Activated T-cell treated with anti-CD3 and anti-CD28 coated beads, Interleukin-2, amount 50 U/mL, for 72 hours (primary cell): ENCODE measurements at places on chromosomes 2 and 18.

GRCh38 chr2:231545105-231545902 is 15.1 kb upstream of the NMUR1 start:
- DNase-seq = peak; percentile 81

GRCh38 chr18:49725809-49726674 is 87.3 kb downstream of the ACAA2 start:
- DNase-seq = no peak

DNA sequence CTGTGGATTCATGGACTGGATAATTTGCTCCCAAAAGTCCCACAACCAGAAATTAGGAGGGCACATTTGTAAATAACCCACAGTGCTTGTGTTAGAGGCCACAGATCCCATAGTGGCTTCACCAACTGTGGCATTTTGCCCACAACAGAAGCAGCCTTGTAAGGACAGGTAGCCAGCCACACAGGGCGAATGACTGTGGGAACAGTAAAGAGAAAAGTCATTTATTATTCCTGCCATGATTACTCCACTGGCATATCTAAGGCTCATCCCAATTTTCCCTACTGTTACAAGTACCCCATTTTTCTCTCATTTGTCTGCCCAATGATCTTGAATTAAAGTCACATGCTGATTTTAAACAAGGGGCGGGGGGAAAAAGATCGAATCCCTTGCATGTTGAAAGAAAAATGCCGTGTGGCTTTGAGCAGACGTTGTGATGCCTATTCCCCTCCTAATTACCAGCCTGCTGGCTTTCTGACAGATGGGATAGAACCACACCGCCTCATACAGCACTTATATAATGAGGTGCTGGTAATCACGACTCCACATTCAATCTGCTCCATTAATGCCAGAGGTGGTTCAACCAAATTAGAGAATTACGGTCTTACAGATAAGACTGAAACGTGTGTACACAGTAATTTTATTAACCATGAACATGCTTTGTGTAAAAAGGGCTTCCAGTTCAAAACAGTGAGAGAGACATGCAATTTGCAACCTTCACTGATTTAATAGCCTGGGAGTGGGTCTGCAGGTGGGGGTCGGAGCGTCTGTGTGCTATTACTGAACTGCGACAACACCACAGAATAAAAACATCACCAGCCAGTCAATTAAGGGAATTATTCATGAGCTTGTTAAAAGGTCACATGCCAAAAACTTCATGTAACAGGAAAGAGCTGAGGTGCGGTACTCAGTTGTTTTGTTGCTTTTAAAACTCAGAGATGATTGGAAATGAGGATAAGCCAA is 196.0 kb downstream of the TMEM163 start:
- no peak for DNase-seq

DNA sequence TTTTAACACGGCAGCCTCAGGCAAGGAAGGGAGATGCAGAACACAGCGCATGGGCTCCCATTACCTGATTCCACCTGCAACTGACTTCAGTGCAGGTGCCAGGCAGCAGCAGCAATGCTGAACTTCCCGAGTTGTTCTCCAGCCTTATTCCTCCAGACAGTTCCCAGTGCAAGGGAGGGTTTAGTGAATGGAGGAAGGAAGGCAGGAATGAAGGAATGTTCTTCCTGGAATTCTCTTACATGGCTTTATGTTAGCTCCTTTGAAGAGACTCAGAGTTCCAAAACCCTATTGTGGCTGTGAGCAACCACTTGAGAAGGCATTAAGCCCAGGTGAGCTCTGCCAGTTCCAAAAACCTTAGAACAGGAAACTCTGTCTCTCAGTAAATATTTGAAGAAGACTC is 45.5 kb downstream of the SERPINB7 start:
- no peak for DNase-seq

GRCh38 chr2:96550787-96551604 is 14.4 kb downstream of the ARID5A start:
- no peak for DNase-seq

DNA sequence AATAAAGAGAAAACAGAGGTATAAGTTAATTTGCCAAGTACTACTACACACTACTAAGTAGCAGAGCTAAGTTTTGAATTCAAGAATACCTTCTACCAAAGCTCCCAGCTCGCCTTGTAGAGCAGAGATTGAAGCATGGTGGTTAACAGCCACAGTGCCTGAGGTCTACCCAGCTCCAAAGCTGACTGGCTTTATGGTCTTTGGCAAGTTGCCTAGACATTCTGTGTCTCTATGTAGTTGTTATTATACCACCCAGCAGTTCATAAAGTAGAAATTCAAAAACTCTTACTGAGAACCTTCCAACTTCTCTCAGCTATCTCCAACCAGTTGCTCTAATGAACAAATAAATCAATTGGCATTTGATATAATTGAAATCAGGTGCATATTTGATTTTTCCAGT is 87.8 kb downstream of the PDE11A start:
- DNase-seq = no peak

GRCh38 chr2:41851554-41851953 is 196.3 kb upstream of the PKDCC start:
- DNase-seq = no peak

- no peak for DNase-seq
Measured at GRCh38 chr2:138818556-138818955, 38.4 kb upstream of the NXPH2 start.

DNA sequence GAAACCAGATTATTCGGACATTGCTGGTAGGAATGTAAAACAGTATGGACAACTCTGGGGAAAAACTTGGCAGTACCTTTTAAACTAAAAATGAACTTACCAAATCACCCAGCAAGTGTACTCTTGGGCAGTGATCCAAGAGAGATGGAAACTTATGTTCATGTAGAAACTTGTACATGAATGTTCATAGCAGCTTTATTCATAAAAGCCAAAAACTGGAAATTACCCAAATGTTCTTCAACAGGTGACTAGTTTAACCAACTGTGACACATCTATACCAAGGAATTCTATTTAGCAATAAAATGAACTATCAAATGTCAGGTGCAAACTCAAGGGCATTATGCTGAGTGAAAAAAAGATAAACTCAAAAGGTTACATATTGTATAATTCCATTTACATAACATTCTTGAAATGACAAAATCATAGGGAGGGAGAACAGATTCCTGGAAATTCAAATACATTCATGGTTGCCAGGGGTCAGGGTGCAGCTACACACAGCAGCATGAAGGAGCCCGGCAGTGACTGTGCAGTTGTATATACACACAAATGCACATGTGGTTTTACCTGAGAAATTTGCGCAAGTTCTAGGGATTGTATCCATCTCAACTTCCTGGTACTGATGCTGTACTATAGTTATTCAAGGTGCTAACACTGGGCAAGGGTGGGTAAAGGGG is 3.5 kb upstream of the RNU4ATAC start:
- peak; percentile 39 for DNase-seq

DNA sequence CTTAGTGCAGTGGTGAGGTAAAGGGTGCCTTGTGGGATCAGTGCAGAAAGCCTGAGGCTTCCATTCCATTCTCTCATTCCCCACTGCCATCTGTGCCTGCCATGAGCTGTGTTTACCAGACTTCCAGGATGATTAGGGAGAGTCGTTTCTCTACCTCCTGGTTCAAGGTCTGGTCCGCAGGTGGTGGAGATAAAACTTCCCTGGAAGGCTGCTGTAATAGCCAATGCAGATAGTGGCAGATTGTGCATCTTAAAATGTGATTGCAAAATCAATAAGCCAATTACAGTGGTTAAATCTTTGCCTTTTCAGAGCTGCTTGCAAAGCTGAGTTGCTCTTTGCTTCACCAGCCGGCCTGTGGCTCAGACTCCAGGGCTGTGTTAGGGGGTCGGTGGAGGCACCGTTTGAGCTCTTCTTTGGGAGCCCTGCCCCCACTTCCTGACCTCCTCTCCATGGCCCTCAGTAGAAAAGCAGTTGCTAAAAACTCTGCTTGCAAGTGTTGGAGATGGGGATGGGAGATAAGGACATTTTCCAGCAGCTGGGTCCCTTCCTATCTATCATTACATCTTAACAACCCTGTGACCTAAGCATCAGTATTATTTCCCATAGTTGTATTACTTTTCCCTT is 95.2 kb upstream of the HS6ST1 start:
- no peak for DNase-seq

DNA sequence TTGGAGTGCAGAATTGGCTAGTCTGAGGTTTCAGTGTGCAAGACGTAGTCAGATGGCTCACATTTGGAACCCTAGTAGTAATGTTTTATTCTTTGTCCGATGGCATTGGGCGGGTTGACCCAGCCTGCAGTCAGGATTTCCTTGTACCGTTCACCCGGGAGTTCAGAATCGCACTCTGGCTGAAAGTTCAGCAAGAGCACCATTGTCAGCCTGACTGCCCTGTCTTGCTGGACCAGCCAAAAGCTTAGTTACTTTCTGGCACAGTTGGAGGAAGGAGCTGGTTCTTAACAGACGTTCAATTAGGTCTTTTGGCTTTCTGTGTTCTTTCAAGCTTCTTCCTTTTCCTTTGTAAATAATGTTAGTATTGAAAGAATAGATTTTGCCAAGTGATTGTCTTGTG is 18.6 kb downstream of the RMC1 start:
- no peak for DNase-seq

GRCh38 chr2:137173463-137173862 is 408.1 kb downstream of the THSD7B start:
- no peak for DNase-seq

DNA sequence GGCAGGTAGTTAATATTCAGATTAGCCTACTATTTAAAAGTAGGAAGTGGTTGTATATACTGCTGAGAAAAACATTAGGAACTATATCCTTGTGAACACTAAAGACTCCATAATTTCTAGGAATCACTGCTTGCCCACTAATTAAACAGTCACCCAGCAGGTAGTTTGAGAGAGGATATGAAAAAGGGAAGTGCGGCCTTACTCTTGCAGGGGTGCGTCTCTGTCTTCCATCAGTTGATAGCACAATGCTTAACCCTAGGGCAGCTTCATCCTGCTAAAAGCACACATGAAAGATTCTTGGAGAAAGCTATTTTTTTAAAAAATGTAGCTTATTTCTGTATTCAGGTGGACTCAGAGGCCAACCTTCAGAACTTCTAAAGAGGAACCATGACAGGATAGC is 53.1 kb upstream of the ATP5MC3 start:
- DNase-seq = no peak

DNA sequence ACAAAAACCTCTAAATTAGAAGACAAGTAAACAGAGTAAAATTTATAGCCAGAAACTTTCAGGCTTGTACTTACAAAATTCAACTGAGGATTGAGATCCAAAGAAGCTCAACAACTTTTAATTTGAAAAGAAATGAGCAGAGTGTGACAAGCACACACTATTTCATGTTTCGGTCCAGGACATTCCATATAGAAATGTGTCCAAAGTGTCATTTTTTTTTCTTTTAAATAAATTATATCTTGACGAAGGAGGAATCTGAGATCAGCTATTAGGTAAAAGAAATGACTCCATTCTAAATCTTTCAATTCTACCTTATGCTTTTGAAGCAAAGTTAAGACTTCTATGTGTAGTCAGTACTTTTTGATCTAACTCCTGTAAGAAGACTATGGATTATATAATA is 4.6 kb downstream of the FN1 start:
- DNase-seq = no peak

DNA sequence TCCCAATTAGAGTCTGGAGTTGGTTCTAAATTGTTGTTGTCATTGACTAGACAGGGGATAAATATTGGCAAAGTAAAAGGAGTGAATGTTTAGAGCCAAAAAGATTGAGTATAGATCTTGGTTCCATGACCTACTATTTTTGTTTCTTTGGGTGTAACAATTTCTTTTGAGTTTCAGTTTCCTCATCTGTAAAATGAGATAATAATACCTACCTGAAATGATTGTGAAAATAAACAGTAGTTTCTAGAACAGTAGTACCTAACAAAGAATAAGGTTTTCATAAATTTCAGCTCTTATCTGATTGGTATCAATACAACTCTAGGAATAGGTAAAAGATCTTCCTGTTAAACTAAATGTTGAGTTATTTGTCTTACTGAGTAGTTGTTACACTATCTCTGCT is 56.8 kb downstream of the PMS1 start:
- DNase-seq = no peak

GRCh38 chr2:212505586-212505985 is 33.0 kb downstream of the ERBB4 start:
- no peak for DNase-seq

- DNase-seq = no peak
Measured at GRCh38 chr2:137980459-137980858, 16.2 kb downstream of the HNMT start.

- DNase-seq = no peak
Measured at GRCh38 chr2:47086571-47086970, 68.5 kb downstream of the STPG4 start.

DNA sequence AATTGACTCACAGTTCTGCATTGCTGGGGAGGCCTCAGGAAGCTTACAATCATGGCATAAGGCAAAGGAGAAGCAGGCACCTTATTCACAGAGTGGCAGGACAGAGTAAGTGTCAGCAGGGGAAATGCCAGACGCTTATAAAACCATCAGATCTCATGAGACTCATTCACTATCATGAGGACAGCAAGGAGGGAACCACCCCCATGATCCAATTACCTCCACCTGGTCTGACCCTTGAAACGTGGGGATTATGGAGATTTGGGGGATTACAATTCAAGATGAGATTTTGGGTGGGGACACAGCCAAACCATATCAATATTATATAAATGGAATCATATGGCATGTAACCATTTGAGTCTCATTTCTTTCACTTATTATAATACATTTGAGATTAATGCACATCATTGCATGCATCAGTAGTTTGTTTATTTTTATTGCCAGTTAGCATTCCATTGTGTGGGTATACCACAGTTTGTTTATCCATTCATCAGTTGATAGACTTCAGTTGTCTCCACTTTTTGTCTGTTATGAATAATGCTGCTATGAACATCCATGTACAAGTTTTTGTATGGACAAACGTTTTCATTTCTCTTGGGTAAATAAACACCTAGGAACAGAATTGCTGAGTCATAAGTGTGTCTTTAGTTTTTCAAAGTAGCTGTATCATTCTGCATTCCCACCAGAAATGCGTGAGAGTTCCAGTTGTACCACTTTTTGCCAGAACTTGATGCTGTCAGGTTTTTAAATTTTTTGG is 5.8 kb upstream of the SRBD1 start:
- no peak for DNase-seq

GRCh38 chr2:88608184-88608583 is 19.1 kb downstream of the EIF2AK3 start:
- DNase-seq = no peak

DNA sequence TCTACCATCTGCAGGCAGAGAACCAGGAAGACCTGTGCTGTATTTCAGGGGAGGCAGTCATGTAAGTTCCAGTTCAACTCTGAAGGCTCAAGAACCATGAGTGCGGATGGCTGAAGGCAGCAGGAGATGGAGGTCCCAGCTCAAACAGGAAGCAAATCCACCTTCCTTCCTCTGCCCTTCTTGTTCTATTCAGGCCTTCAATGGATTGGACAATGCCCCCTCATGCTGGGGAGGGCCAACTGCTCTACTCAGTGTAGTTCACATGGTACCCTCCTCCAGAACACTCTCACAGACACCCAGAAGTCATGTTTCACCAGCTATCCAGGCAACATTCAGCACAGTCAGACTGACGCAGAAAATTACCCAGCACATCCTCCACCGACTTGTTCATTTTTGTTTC is 39.1 kb upstream of the RAB31 start:
- DNase-seq = no peak

DNA sequence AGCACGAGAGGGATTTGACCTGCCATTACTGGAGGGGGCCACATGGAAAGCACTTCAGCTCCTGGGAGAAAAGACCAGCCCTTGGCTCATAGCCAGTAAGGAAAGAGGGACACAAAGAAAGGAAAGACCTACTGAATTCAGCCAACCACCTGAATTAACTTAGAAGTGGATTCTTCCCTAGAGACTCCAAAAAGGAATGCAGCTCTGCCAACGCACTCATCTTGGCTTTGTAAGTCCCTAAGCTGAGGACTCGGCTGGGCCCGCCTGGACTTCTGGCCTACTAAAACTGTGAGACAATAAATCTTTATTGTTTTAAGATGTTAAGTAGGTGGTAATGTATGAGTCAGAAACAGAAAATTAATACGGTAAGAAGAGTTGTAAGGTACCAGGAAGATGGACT is 11.5 kb downstream of the ATF2 start:
- no peak for DNase-seq
